Neural progenitor cell (in vitro differentiated cells): ENCODE measurements at places on chromosomes 3 and 15. TPM values are rescaled to one million over a fixed set of nuclear protein-coding genes. Genes with fewer than 3 reads are reported as not detected.

Gene ATP13A5
- total RNA-seq, result not detected in 2 replicates

- no peak for DNase-seq
These were observed 213.6 kb downstream of the FEZF2 start for GRCh38 chr3:62159709-62160092.

- no peak for DNase-seq
These were observed 1.5 kb downstream of the IQCF5 start for GRCh38 chr3:51873876-51874275.

GRCh38 chr3:17430582-17430981, 311.8 kb downstream of the TBC1D5 start:
- no peak for DNase-seq

- DNase-seq, result no peak
These were observed 9.5 kb downstream of the MAPK6 start for GRCh38 chr15:52028431-52029093.

Gene SHQ1
- 18.5 and 21.3 TPM in 2 replicates for total RNA-seq

Gene RPL4
- 7,725 and 7,728 TPM in 2 replicates for total RNA-seq

Gene TMEM44
- 10.4 and 25.7 TPM in 2 replicates for total RNA-seq

Gene DOCK3
- total RNA-seq, result 10.7 and 11.1 TPM in 2 replicates

Gene MORC1
- total RNA-seq, result not detected in 2 replicates

Gene RTP3
- total RNA-seq, result not detected in 2 replicates

- no peak for DNase-seq
These were observed 2.5 kb downstream of the SCG5 start for GRCh38 chr15:32643907-32644445.

Gene ZDHHC23
- total RNA-seq, result 1.7 and 2.4 TPM in 2 replicates

Gene NANOGP8
- total RNA-seq, result 1.5 TPM in 1 of 2 replicates, not detected in the other

DNA sequence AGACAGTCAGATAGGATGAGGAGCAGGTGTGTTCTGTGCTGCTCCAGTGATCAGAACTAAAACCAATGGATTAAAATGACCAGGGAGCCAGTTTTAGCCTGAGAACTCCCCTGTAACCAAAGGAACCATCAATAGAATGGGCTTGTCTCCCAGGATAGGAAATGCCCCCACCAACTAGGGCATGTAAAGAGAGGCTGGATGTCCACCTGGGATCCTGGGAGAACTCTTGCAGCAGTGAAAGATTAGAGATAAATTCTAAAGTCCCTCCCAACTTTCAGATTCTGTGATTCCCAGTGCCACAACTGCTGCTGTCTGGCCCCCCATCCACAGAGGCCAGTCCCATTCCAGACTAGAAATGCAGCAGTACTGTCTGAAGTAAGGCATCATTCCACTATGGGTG, 33.8 kb downstream of the HDC start:
- DNase-seq, result no peak

Gene CCR2
- not detected in 2 replicates for total RNA-seq

- no peak for DNase-seq
These were observed 6.9 kb upstream of the SLC9A9 start for GRCh38 chr3:143855183-143855582.

Gene RTP4
- total RNA-seq, result not detected in 2 replicates

GRCh38 chr3:132549890-132550578, 47.0 kb upstream of the ACKR4 start:
- no peak for DNase-seq

- no peak for DNase-seq
These were observed 182.9 kb upstream of the RORA start for GRCh38 chr15:61411902-61412510.
